ENCODE measurements at places on chromosomes 3 and 15.

DNA sequence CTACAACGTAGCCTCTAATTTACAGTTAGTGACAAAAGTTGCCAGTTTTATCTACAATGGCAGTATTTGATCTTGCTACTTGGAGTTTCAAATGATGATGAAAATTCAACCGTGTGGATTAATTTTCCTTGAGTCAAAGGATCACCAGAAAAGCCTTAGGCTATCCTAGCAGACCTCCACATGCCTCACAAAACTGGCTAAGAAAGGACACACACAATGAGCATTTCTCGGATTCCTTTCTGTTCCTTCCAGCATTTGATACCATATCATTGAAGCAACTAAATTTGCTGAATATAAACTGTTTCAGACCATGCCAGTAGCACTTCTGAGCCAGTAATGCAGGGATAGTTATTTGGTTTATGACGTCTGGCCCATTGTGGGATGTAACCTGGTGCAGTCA lies 587.4 kb upstream of the MDFIC2 start:
- DNase-seq, result no peak

DNA sequence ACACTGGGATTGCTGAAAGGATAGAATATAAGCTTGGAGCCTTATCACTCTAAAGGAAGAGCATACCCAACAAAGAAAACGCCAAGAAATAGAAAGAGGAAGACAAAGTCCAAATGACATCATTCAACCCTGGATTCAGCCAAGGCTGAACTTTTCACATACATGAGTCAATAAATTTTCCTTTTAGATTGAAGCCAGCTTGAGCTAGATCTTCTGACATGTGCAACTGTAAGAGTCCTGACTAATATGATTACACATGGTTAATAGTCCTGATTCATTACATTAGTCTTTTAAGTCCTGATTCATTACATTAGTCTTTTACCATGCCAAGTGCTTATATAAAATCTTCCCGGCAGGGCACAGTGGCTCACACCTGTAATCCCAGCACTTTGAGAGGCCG lies 13.6 kb upstream of the DENND6A start:
- peak; percentile 12 for DNase-seq

- peak; percentile 83 for DNase-seq
Observed at GRCh38 chr15:70480196-70480856, 283.0 kb downstream of the UACA start.

DNA sequence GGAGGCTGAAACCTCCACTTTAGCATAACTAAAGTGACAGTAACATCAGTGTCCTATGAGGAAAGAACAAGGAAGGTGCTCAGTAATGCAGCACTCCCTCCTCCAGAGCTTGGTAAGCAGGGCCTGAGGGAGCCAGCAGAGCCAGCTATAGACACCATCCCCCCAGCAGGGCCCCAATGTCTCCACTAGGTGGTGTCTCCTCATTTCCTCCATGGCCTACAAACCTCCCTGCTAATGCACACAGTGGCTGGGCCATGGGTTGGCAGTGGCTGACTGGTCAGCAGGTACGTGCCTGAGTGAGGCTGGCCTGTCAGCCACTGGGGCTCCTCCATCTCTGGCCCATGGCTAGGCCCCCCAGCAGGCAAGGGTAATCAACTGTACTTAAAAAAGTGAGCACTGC lies 13.6 kb downstream of the MRPS25 start:
- peak; percentile 77 for DNase-seq

DNA sequence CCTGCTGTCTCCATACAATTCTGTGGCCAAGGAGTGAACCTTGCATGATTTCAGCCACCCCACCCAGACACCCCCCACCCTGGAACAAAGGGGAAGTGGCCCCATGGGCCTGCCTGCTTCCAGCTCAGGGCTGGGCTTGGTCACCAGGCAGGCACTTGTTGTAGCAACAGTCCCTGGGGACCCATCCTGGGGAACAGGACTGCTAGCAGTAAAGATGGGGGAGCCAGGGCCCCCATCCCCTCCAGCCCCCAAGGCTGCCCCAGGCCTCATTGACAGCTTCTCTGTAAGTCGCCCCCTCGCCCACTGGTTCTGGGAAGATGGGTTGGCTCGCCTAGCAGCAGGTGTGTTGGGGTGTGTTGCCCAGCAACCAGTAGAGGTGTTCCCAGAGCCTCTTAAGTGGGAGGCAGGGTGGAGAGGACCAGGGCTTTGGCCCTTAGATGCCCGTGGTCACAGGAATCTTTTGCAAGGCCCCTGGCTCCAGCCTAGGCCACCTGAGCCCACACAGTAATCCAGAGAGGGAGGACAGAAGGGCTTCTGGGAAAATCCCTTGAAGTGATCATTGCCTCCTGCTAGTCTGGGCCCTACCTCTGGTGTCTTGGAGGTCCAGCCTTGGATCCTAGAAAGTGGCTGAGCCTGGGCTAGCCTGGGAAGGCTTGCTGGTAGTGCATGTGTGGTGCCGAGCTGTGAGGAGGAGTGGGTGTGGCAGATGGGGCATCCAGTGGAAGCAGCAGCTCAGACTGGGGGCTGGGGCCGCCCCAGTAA lies 48.9 kb downstream of the CYP11A1 start:
- peak; percentile 48 for DNase-seq

DNA sequence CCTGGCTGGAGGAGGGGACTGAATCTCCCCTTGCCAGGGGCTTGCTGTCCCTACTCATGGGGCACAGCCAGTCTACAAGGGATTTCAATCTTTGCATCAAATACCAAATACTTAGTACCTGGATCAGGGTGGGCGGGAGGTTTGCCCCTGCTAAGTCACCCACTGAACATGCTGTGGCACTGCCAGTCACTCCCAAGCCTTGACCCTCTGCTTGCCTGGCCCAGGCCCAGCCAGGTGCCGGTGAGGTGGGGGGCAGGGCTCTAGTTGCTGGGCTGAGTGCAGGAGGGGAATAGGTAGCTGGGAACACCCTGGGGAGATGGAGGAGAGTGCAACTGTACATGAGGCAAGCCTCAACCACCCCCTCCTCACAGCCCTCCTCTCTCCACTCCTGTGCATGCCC lies 136.3 kb upstream of the LRTM1 start:
- DNase-seq, result no peak

GRCh38 chr3:182142928-182143327 lies 431.2 kb downstream of the SOX2 start:
- DNase-seq, result no peak

DNA sequence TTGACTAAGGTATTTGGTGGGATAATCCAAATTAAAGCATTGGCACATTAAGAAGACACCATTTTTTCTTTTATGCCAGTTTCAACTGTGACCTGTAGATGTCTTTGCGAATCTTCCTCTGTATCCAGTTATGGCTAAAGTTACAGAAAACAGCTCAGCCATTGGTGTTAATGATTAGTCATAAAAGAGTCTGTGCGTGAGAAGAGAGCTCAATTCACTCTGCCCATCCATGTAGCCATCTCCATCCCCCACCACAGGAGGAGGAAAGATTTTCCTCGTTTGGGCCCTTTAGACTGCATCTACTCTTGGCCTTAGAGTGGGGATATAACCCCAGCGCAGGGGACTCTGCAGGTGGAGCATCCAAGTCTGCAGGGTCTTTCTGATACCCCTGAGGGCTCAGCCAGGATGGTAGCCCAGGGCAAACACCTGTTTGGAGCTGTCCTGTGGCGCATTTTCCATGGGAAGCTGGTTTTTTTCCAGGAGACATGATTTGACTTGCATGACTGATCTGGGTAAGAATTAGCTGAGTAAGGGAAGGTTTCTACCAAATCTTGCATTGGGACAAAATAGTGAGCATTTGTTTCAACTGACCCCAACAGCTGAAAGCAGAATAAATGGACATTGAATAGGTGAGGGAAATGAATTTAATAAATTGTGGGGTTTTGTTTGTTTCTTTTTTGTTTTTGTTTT lies 29.5 kb downstream of the NANOGP8 start:
- DNase-seq, result no peak

- DNase-seq, result no peak
Observed at GRCh38 chr3:171110715-171111114, 84.2 kb upstream of the SLC2A2 start.

- no peak for DNase-seq
Observed at GRCh38 chr3:157122832-157123427, 37.0 kb downstream of the CCNL1 start.

GRCh38 chr15:31455499-31455898 lies 128.9 kb downstream of the KLF13 start:
- DNase-seq, result no peak

Measured in KBM-7 (cell line).